ENCODE measurements at places on chromosomes 11 and 22.

GRCh38 chr11:72716290-72716689, 35.9 kb downstream of the ARAP1 start:
- no peak for DNase-seq

- DNase-seq, result no peak
These were observed 7.1 kb downstream of the NLRX1 start for GRCh38 chr11:119175493-119176077.

- DNase-seq, result no peak
These were observed 60.8 kb upstream of the SC5D start for GRCh38 chr11:121231576-121232278.

- peak; percentile 58 for DNase-seq
These were observed 8.8 kb downstream of the CXCR5 start for GRCh38 chr11:118892514-118892913.

DNA sequence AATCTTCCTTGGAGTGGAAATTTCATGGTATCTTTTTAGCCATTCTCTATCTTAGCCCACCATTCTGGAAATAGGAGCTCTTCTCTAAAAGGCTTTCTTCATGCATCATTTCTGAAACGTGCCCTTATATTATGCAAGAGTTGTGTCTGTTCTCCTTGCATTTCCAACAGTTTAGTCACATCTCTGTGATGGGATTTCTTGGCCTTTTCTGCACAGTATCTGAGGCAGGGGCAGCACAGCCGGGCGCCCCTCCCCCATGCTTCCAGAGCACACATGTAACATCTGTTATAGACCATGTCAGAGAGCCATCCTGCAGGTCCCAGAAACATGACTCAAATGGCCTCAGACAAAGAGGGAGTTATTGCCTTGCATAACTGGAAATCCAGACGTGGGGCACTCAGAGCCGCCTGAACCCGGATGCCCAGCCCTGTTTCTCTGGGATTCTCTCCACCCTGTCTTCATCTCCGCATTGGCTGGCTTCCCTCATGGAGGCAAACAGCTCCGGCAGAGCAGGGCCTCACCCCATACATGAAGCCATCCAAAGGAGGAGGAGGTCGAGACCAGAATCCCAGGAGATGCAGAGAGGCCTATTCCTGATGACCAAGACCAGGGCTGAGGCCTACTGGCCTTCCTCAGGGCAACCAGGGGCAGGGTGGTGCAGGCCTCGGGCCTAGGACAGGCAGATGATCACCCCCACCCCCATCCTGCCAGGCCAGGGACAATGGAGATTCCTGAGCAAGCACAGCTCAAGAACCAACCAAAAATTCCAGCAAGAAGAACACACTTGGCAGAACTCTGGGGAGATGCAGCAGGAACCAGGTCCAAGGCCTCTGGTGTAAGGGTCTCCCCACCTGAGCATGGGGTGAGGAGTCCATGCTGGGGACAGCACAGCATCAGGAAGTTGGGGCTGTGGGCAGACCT, 61.3 kb downstream of the IGLL5 start:
- DNase-seq, result no peak

GRCh38 chr11:20739107-20739506, 69.7 kb downstream of the NELL1 start:
- DNase-seq, result no peak

DNA sequence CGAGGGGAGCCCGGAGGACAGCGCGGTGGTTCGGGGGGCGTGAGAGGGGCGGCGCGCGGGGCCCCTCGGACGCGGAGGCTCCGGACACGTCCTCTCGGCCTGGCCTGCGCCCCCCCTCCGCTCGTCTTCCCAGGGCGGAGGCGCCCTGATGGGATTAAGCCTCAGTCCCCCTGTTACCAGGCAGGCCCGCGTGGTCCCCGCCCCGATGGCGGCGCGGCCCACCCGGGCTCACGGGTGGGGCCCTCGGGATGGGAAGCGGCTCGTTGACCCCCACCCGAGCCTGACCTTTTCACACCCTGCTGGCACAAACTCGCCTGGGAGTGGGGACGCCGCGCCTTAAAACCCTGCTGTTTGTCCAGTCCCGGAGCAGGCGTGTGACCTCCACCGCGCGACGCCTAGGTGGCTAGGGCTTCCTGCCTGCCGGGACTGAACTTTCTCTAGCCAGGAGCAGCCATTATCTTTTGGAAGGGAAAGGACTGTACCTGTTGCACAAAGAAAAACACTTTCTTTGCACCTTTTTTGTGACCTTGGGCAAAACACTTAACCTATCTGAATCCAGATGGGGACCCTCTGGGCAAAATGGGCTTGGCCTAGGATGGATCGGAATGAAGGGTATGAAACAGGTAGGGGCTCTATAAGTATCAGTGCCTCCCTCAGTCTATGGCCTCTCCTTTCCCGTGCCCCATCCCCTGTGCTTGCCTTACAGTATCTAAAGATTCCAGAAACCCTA, 1.0 kb downstream of the KIAA1671 start:
- DNase-seq, result peak; percentile 4

DNA sequence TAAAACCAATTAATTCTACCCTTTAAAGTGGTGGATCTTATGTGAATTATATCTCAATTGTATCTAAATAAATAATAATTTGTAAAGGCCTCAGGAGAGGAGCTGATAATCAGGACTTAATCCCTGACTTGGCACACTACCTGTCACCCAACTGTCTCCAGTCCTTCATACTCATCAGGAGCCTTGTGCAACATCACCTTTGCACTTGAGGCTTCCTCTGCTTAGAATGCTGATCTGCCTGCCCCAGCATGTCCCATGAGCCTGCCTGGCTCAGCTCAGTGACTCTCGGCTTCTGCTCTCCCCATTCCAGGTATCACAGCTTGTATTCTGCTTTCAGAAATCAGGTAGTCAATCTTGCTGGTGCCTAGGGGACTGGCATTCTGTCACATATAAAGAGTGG, 43.9 kb upstream of the PRODH start:
- DNase-seq, result no peak

DNA sequence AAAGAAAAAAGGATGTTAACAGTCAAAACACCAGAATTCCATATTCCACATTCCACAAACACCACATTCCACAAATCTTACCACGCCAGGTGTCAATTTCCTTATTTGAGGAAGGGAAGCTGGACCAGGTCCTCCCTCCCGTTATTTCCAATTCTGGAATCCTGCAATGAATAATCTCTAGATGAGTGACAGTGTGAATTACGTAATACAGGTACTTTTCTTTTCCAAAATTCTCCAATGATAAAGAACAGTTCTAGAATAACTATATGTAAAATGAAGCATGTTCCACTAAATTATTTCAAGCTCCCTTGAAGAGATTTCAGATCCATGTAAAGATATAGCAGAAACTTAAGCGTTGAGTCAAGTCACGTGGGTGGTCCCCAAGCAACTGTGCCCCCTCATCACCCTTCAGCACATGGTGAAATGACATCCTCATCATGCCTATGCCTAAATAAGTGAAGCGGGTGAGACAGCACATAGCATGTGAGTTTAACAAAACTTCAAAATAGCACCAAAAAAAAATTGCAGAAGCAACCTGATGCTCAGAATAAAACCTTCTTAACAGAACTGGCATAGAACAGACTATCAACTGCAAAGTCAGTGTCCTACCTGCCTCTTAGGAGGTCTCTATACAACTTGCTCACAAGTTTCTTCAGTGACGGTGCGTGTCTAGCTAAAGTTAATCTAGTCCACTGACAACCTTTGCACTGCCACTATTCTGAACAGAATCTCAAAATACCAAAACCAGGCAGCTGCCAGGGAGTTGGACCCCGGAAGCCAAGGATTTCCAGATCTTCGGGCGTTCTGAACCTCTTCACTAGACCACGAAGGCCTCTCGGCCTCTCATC, 876 bp downstream of the NFRKB start:
- DNase-seq, result no peak

DNA sequence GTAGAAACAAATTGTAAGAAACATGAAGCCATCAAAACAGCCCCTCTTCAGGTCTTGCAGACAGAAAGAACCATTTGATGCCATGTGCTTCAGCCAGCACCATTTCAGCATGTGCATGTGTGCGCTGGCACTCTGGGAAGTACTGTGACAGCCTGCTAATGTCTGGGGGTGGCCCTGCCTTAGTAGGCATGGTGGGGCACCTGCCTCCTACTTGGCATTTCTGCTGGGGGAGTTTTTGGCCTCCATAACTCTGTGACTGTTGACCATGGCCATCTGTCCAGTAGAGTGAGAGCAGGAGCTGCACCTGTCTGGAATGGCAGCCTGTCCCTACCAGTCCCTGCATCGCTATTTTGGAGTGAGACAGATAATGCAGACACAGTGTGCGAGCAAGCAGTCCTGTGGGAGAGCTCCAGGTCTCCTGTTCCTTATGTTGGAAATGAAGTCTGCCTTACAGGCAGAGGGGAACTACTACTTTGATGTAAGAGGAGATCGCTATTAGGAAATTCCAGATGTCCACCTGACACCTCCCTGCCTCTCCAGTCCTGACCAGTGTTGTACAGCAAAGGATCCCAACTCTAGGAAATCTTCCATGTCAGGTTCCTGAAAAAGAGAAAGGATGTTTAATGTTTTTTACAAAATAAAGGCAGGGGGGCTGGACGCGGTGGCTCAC, 102.5 kb downstream of the ATXN10 start:
- no peak for DNase-seq

- DNase-seq, result no peak
These were observed 136.3 kb downstream of the SHANK2 start for GRCh38 chr11:71115770-71116692.

- DNase-seq, result no peak
These were observed 700.1 kb upstream of the RAG2 start for GRCh38 chr11:37298173-37298572.

GRCh38 chr22:19022755-19023154, 86.7 kb upstream of the PRODH start:
- no peak for DNase-seq

GRCh38 chr11:85710917-85711316, 24.9 kb upstream of the CCDC89 start:
- DNase-seq, result no peak

GRCh38 chr11:1297576-1298473, 11.6 kb downstream of the TOLLIP start:
- DNase-seq, result no peak

DNA sequence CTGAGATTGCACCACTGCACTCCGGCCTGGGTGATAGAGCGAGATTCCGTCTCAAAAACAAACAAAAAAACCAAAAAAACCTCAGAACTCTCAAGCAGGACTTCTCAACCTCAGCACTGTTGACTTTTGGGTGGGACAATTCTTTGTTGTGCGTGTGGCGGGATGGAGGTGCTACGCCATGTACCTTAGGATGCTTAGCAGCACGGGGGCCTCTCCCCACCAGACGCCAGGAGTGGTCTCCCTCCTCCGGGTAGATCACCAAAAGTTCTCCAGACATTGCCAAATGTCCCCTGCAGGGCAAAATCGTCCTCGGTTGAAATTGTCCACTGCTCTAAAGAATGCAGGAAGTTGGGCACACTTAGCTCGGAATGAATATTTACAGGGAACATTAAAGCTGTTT, 26.9 kb upstream of the ATXN10 start:
- no peak for DNase-seq

All from stimulated activated CD4-positive, alpha-beta T cell treated with anti-CD3 and anti-CD28 coated beads, Interleukin-15, amount 100 ng/mL, for 24 hours (primary cell).